CMK (cell line): ENCODE measurements at places on chromosomes 12 and 14.

DNA sequence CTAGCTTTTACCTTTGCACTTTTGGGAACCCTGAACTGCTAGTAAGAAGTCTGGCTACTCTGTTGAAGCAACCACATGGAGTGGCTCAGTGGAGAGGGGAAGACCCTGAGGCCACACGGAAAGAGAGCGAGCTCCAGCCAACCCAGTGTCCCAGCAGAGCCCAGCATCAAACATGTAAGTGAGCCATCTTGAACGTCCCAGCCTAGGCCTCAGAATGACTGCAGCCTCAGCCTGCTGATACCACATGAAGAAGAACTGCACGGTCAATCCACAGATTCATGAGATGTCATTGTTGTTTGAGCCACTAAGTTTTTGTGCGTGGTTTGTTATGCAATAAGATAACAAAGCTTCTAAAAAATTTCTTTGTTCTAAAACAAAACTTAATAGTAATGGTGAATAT, 40.2 kb downstream of the TFCP2 start:
- no peak for DNase-seq

GRCh38 chr14:31057035-31057434, 30.9 kb upstream of the STRN3 start:
- no peak for DNase-seq

GRCh38 chr14:32720927-32721326, 217.8 kb upstream of the NPAS3 start:
- no peak for DNase-seq

GRCh38 chr12:102300824-102301461, 103.3 kb upstream of the PMCH start:
- DNase-seq = no peak

GRCh38 chr12:108297895-108298760, 41.0 kb downstream of the CMKLR1 start:
- DNase-seq = no peak

- DNase-seq = no peak
Observed at GRCh38 chr14:70915415-70915814, 8.2 kb downstream of the PCNX1 start.

DNA sequence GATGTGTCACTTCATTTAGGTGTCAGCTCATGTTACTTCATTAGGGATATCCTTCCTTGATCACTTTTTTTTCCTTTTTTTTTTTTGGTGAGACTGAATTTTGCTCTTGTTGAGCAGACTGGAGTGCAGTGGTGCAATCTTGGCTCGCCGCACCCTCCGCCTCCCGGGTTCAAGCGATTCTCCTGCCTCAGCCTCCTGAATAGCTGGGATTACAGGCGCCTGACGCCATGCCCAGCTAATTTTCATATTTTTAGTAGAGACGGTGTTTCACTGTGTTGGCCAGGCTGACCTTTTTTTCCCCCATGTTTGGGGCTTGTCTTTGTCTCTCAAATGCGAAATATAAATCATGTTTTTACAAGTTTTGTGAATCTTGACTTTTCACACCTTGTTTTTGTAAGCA, 9.6 kb upstream of the AACS start:
- DNase-seq = no peak

GRCh38 chr14:100804558-100805309, 21.2 kb upstream of the MEG3 start:
- no peak for DNase-seq
